ENCODE measurements at places on chromosomes 5 and 9.

DNA sequence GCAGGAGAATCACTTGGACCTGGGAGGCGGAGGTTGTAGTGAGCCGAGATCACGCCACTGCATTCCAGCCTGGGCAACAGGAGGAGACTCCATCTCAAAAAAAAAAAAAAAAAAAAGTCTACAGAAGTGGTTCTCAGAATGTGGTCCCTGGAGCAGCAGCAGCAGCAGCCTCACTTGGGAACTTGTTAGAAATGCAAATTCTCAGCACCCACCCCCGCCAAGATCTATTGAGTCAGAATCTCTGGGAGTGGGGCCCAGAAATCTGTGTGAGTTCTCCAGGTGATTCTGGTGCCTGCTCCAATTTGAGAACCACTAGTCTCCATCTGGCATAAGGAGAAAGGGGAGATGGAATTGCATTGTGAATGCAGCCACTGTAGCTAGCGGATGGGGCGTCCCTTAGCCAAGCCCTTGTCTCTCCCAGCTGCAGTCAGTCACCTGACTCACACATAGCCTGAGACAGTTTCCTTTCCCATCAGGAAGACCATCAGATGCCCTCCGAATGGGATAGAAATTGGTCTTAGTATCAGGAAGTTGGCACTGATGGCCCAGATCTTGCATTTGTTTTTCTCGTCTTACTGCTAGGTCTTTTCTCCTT is 12.2 kb upstream of the PTCH1 start:
- no peak for DNase-seq

- no peak for DNase-seq
These were observed 61.4 kb downstream of the NXNL2 start for GRCh38 chr9:88596376-88596775.

DNA sequence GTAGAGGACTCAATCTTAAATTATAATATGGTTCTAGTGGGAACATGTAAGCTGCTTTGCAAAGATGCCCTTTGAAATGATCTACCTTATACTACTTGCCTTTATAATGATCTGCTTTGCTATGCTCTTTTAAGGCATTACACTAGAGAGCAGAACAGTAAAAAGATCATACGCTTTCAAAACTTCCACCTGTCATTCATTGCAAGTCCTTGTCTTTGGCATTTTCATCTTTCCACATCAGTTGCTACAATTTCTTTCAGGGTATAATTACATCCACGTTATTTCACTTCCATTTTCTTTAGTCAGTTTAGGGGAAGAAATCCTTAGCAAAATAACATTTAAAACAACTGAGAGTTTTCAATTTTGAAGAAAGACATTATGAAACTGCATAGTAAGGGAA is 80.3 kb downstream of the ACTBL2 start:
- DNase-seq, result no peak

DNA sequence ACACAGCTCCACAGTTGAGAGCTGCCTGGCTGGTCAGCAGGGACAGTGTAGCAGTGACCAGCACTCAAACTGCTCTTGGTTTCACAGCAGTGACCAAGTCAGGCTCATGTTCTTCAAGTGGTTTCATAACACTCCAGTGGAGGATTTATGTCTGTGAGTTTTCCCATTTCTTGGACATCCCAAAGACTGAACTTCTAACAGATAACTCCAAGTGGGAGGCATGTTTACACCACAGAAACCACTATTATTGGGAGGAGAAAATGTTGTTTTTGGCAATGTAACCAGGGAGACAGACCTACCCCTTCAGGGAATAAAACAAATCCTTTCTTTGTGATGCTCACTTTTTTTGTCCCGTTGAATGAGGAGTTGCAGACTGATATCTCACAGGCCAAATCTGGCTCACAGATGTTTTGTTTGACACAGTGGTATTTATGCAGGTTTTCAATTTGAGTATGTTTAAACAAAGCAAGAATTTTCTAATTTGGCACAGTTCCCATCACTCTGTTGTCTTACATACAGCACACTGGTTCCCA is 141.5 kb downstream of the RMI1 start:
- DNase-seq, result no peak

DNA sequence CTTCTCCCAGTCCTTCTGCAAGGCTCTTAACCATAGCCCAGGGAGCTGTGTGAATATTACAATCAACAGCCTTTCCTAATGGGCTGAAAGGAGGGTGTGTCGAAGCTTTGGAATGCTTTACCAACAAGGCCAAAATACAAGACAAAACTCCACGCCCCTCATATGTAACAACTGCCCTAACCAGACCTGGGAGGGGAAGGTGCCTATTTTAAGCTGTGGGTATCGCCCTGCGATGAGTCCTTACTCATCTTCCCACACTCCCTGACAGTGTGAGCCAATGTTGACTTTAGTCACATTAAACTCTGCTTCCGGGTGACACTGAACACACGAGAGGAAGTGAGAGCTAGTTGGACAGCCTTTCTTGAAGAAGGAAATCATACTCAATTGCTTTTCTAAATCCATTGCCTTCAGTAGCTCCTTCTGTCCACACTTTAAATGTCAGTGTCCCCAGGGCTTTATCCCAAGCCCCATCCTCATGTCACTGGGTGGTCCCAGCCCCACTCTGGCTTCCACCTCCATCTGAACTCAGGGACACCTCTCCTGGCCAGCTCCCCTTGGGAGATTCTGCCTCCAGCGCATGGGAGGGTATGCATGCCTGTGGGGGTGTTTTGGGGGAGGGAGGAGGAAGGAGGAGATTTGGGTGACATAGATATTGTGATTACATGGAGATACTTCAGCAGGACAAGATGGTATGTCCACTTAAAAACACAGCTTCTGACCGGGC is 6.5 kb upstream of the TBC1D9B start:
- DNase-seq, result no peak

GRCh38 chr5:10645146-10645545 is 81.3 kb downstream of the ANKRD33B start:
- no peak for DNase-seq

DNA sequence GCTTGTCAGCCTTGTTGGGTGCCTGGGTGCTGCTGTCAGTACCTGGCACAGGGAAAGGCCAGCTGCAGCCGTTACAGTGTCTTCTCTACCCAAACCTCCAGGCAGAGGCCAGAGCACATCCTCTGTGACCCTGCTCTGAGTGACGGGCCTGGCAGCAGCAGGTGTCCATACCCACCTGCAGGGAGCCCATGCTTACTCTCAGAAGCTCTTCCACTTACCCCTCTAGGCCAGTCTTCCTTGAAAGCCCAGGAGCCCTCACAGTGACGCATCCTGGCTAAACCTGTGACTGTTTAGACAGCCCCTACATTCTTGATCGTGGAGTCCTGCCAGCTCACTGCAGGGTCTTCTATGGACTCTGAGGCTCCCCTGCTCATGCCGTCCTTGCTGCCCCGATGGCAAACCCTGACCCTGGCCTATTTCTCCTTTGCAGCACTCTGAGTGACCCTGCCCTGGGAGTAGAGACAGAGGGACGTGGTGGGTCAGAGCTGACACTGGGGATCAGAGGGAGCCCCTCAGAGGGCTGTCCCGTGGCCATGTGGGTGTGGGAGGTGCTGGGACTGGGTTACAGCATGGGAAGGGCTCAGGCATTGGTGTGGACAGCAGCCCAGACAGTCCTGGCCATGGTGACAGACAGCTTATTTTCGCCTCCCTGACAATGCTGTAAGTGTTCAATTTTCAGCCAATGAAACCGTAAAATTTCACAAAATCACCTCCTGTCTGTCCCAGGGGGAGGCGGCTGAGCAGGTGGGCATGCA is 67.6 kb upstream of the RNF130 start:
- DNase-seq, result no peak

DNA sequence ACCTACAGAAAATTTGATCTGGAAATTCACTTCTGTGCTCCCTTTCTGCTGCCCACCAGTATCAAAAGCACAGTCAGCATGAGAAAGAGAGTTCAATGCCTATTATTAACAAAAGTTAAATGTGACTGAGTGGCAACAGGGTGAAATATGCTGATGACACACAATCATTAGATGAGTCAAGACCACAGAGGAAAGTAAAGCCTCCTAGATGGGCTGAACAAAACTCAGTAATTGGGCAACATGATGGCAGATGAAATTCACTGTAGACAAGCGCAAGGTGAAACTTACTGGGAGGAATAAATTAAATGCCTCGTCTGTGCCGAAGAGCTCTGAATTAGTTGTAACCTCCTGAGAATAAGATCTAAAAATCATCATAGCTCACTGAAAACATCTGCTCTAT is 752.8 kb downstream of the IRX1 start:
- no peak for DNase-seq

DNA sequence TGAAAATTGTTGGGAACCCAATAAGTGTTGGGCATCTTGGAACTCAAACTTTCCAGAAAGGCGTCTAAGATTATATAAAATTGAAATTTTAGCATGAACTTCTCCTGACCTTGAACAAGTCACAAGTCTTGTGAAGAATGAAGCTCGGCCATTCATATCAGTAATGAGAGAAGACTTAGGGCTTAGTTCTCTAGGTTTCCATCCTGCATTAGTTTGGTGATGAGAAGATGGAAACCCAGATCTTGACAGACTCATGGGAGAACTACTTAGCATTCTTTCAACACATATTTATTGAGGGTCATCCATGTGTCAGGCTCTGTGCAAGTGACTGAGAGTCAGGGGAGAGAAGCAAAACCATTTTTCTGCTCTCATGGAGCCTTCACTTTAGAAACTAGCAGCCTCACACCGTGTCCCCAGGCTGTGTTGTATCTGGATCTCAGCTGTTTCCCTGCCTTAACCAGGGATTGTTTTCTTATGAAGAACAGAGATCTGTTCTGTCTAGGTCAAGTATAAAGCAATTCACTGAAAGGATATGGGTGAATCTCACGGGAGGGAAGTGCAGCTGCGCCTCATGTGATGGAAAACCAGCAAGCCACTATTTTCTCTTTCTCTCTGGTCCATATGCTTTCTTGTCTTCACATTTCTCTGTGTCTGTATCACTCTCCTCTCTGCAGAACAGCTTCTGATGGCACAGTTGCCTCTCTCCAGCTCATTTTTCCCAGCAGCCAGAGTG is 3.4 kb downstream of the GARNL3 start:
- no peak for DNase-seq

DNA sequence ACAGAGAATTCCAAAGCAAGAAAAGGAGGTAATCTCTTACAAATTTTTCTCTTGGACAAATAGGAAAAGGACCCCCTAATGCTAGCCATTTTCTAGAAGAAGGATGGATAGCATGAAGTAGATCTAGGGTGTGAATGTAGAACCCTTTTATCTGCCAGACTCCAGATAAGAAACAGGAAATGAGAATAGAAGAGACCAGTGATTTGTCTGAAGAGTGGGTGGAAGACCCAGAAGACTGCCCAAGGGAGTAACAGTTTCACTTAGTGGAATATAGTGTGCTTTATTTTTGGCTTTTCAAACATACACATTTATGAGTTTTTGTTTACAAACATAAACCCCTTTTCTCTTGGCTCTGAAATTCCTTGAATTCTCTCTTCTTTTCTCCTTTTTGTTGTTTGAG is 25.0 kb downstream of the ECM2 start:
- DNase-seq, result no peak

- DNase-seq, result no peak
These were observed 777.5 kb upstream of the TYRP1 start for GRCh38 chr9:11915699-11916098.

DNA sequence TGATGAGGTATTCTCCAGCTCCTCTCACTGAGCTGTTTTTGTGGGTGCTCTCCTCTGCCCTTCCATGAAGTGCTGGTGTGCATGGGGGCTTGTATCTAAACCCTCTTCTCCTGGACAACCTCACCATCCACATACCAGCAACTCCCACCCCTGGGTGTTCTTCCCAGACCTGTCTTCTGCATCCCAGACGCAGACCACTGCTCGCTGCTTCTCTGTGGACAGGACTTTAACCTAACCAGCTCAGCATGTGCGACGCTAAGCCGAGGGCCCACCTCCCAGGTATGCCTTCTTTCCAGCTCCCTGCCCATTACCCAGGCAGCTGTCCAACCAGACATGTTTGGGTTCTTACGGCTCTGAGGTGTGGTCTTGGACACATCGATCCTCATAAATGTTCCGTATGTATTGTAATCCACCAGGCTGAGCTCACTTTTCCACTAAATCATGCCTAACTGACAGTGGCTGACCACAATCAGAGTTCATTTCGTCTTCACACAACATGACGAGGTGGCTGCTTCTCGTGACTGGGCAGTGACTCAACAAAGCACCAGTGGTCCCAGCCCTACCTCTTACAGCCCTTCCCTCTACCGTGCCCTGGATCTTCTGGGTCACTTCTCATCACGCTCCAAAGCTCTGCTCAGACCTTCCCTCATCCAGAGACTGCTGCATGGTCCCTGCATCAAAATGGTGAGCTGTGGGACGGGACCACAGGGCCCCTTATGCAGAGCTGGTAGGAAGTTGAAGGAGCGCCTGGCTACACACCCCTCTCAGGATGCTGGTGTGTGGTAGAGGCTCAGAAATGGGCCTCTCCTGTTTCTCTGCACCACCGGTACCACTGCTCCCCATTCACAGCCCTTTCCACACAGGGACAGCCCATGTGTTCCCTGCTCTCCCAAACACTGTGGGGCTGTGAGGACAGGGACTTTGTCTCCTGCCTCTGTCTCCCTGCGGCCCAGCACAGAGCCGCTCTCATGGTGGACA is 9.6 kb upstream of the PTGES2 start:
- no peak for DNase-seq

DNA sequence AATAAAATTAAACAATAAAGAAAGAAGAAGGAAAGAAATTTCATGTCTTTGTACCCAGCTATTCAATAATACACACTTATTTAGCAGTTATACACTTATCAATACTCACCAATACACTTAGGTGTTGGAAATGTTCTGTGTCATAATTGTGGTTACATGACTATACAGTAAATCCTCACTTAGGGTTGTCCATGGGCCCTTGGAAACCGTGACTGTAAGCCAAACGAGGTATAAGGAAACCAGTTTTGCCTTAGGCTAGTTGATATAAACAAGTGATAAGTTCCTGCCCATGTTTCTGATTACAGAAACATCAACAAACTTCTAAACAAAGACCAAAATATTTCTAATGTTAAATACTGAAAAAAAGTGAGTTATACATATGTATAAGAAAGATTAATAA is 10.0 kb upstream of the SLCO4C1 start:
- no peak for DNase-seq

DNA sequence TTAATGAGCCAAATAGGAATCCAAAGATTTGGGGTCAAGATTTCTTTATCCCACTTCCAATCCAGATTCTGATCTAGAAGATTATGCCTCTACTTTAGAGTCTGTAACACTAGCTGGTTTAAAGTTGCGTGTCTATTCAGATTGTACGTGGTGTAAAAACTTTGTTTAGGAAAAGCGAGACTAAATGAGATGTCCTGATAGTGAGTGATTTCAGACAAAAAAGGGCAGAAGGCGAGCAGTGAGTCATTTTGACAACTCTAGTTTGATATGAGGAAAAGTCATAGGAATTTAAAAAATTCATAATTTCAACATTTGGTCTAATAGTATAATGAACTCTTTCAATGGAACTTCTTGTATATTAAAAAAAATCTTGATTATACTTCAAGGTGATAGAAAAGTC is 119.6 kb upstream of the KLF9 start:
- no peak for DNase-seq

DNA sequence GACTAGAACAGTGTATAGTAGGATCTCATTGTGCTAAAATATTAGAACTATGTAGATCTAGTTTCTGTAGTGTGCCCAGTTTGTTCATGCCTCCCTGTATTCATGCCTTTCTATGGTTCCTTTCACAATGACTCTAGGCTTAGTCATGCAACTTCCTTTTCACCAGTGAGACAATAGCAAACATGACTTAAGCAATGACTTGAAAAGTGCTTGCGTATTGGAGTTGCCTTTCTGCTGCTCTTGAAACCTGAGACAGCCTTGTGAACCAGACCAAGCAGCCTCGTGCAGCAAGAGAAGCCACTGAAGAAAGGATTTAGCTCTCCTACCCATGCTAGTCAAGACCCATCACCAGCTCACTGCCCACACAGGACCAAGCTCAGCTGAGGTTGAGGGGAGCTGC is 294.5 kb upstream of the TAS2R1 start:
- no peak for DNase-seq

- DNase-seq, result no peak
These were observed 7.0 kb downstream of the AFAP1L1 start for GRCh38 chr5:149278451-149279210.

Data from NCI-H1436 treated with DMSO at 0.1 percent for 48 hours (cell line).